CD4-positive, alpha-beta T cell (primary cell): ENCODE measurements at places on chromosomes 2 and 18.

DNA sequence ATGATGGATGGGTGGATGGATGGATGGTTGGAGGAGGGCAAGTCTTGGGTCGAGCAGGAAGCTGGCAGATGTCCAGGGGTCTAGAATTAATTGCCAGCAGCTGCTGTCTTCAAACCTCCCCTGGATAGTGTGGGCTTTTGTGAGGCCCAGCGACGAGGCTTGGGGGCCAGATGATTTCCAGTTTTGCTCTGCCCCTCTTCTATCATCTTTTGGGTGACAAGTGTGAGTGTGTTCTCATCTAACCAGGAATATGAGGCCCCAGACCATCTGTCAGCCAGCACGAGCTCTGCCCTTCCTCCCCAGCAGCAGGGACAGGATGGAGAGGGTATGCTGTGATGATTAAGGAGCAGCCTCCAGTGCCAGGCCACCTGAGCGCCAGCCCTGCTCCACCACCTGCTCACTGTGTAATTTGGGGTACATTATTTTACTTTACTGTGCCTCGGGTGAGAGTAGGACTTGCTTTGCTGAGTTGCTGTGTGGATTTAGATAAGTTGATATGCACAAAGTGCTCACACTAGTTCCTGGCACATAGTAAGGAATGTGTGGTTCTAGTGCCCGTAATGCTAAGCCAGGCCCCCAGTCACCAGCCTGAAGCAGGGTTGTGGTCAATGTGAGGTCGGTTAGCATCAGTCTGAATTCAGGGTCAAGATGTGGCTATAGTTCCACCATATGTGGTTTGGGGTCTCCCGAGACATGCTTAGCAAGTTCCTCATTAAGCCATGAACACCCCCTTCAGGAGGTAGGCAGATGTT is 251.1 kb downstream of the CYP26B1 start:
- no peak for DNase-seq

DNA sequence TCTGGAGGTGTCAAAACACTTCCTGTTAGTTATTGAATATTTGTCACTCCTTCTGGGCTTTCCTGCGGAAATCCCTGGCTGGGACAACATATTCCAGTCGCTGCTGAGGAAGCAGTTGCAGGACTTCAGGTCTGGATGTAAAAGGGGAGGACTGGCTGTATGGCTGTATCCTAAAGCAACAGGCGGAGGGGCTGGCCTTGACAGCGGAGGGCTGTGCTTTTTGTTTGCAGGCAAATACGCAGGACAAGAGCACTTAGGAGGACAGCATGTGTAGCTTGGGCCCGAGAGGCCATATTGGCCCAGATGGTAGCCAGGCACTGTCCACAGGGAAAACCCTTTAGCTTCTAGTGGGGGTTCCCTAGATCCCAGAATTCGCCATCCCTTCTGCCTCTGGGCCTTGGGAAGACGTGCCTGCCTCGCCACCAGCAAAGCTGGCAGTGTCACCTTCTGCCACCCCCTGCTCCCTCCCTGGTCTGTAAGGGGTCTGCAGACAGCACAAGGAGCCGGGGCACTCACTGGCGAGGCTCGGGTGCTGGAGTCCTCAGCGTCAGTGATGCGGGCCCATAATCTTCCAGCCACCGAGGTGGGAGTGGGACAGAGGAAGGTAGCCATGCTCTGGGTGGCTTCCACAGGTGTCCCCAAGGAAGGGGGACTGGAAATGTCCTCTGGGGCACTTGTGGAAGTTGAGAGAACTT is 6.7 kb downstream of the NPPC start:
- no peak for DNase-seq

- no peak for DNase-seq
Observed at GRCh38 chr18:45521777-45522176, 93.5 kb upstream of the SLC14A2 start.

DNA sequence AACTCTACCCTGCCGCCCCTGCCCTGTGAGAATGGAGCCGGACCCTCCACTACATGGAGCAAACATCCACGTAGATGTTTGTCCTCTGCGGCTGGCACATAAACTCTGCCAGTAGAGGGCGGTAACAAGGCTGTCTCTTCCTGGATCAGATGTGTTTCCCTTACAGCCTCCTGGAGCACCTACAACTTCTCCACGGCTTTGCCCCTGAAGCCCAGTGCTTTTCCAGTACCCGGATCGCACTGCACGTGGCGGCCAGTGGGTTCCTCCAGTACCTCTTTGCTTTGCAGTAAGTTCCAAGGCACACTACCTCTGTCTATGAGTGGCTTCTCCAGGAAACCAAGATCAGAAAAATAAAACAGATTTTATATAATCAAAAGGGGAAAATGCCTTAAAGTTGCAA is 651.3 kb downstream of the DCDC2C start:
- no peak for DNase-seq

- DNase-seq = no peak
Observed at GRCh38 chr2:240238786-240239185, 98.3 kb upstream of the OTOS start.

DNA sequence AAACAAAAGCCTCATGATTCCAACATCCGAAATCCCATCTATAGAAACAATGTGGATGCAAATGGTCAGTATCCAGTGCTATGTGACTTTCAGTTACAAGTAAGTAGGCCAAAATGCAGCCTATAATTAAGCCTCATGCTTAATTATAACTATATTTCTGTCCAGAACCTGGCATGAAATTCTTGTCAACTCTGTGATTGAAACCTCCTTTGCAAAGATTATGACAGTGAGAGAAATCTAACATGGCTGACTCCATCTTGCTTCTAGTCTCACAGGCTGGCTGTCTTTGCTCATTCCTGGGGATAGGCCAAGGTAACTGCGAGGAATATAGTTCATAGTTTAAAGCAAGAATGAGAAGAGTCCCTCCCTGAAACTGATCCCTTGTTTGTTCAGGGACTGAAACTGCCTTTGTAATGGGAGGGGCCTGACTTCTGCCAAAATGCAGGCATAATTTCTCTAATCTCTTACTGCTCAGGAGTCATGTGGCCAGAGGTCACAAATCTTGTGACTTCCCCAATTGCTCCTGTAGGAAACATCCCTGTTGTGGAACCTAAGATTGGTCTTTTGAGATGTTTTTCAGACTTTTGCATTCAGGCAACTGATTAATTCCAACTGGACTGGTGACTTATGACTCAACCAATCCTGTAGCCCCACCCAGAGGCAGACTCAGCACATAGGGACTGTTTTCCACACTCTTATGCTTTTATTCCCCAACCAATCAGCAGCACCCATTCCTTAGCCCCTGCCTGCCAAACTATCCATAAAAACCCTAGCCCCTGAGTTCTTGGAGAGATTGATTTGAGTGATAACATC is 84.5 kb upstream of the TLK1 start:
- no peak for DNase-seq
